Transverse colon (tissue), 4 donors: ENCODE measurements at places on chromosomes 3 and 15.

GRCh38 chr3:11563865-11564185 lies 79.9 kb downstream of the VGLL4 start:
- DNase-seq = no peak

DNA sequence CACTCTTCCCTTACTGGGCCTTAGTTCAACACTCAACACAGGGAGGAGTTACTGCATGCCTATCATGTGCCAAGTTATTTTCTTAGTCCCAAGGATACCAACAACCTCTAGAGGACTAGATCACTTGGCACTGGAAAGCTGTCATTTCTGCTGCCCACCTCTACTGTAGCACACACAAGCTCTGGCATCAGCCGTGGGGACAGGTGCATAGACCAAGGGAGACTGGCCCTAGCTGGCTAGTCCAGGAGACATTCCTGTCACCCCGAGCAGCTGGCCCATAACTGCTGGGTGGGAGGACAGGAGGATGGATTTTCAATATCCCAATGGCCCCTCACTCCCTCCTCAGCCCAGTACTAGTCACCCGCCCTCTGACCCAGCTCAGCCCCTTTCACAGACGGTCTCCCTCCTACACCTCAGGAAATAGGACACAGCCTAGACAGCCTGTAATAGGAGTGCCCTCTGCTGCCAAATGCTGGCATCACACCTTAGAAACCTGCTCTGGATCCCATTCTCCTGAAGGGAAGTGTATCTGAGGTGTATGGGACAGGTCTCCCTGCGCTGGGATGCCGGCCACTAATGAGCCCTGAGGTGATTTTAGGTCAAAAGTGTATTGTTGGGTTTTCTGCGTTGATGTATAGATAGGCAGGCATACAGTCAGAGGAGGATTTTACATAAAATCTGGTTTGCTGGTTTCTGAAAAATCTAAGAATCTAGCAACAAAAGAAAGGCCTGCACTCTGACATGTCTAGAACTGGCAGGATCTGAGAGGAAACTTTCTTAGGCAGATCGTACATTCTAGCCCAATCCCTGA lies 3.4 kb upstream of the DZIP1L start:
- peak; percentile 72 for DNase-seq

- DNase-seq = no peak
These were observed 49.1 kb upstream of the KLF13 start for GRCh38 chr15:31277335-31278060.

GRCh38 chr15:38202361-38202760 lies 50.3 kb upstream of the SPRED1 start:
- DNase-seq = no peak

DNA sequence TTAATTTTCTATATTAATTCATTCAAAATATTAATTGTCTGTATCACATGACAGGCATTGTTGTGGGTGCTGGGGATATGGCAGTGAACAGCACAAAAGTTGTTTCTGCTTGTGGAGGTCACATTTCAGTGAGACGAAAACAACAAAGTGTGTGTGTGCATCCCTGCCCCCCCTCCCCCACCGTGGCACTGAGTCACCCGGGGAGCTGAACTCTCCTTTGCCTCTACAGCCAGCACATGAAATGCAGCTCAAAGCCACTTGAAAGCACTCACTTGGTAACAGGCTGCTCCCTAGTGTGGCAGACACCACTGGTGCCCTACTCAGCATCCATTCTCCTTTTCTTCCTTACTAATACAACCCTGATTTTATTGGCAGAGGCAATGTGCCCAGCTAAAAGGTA lies 16.9 kb upstream of the SCAMP5 start:
- DNase-seq = no peak

GRCh38 chr15:98786717-98787116 lies 138.4 kb downstream of the IGF1R start:
- DNase-seq = no peak

- peak; percentile 78 for DNase-seq
These were observed 976 bp downstream of the ABHD17C start for GRCh38 chr15:80695911-80696661.

DNA sequence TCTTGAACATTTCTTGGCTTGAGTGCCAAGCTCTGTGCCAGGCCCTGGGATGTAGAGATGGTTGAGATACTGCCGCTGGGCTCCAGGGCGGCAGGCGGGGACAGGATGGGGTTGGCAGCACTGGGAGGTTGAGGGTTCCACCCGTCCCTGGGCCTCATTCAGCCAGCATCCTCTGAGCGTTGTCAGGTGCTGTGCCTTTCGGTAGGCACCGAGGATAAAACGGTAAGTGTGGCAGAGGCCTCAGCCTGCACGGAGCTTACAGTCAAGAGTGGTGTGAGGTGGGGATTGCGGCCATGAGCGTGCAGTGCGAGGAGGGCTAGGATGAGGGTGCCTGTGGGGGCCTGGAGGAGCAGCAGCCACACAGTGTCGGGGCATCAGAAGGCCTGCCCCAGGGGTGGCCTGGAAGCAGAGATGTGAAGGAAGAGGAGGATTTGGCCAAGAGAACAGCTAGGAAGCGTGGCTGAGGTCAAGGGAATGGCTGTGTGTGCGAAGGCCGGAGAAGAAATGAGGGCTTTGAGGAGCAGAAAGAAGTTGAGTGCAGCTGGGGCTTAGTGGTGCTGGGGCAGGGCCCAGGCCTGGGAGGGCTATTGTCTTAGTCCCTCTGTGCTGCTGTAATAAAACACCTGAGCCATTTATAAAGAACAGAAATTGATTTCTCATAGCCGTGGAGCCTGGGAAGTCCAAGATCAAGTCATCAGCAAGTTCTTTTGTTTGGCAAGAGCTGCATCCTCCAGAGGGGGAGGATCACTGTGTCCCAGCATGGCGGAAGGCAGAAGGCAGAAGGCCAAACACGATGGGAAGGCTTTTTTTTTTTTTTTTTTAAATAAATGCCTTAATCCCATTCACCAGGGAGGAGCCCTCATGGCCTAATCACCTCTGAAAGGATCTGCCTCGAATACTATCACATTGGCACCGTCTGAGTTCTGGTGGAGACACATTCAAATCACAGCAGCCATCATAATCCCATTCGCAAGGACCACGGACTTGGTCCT lies 22.7 kb downstream of the CORO2B start:
- DNase-seq = no peak

DNA sequence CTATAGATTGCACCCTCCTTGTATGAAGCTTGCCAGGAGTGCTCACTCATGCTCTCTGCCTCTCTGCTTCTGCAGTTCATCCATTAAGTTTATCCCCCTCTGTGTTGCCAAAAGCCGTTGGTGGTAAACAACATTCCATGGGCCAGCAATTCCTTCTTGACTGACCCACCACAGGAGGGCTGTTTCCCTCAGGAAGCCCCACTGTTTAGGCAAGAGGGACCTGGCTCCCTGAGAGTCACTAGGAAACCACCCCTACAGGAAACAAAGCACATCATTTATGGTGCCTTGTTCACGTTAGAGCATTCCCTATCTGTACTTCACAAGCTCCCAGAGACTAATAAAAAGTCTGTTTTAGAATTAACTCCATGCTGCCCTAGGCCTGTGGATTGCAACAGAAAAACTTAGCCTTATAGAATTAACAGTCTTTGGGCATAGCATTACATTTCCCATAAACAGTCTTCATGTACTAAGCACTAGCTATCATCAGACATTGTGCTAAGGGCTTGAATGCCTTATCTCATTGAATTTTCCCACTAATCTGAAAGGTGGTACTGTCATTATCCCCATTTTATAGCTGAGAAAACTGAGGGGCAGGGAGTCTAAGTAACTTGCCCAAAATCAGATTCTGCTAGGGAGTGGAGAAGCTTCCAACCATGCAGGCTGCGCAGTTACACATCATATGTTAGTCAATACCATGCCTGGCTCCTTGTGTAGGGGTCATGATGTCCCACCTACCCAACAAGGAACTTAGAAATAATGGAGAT lies 149.9 kb downstream of the SHQ1 start:
- no peak for DNase-seq

DNA sequence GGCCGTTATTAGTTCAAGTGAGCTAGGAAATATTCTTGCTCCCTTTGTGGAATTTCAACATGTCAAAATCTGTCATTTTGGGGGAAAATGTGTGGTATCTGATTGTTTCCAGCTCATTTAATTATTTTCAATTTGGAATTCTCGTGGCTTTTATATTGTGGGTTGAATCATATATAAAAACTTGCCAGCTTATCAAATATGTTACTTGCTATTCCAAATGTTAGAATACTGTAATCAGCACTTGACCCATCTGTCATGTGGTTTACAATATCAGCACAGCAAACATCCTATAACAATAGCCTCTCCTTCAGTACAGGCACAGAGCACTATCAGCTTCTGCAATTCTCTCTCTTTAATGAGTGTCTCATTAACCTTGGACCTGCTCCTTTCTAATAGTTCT lies 130.2 kb upstream of the FEZF2 start:
- DNase-seq = no peak

DNA sequence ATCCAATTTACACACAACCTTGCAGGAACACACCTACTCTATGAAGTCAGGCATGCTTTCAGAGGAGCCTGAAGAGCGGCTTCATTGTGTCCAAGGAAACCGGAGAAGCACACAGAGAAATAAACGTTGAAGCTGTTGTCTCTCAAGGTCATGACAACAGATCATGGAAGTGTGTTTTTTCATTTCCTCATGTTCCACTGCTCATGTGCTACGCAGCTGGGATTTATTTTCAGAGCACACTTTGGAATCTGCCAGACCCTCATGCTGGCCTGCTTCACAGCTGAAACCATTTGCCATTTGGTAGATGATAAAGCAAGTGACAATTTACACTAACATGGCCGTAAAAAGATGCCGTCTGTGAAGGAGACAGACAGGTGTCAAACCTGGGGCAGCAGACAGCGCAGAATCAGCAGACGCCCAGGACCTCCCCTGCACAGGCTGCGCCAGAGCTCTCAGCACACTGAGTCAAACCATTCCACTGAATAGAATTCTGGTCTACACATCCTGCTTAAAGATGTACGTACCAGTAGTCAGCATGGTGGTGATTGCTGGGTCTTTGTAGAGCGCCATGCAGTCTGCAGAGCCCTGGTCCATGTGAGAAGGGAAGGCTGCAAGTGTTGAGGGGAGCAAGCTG lies 99.3 kb downstream of the ARNT2 start:
- no peak for DNase-seq

DNA sequence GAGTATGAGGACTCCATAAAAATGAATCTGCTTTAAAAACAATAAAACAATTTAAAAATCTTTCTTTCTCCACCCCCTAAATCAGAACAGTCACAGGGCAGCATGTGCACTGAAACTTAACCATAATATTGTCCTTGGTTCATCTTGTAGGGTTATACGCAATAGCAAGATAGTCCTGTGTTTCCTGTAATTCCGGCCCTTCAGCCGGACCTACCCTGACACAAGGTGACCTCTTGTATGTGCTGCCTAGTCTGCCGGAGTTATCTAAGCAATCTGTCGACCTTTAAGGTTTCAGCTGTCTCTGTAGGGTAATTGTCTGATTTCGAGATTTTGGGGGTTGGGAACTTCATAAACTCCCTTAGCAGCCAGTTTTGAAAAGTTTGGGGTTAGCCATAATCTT lies 99.9 kb downstream of the DHX36 start:
- no peak for DNase-seq

DNA sequence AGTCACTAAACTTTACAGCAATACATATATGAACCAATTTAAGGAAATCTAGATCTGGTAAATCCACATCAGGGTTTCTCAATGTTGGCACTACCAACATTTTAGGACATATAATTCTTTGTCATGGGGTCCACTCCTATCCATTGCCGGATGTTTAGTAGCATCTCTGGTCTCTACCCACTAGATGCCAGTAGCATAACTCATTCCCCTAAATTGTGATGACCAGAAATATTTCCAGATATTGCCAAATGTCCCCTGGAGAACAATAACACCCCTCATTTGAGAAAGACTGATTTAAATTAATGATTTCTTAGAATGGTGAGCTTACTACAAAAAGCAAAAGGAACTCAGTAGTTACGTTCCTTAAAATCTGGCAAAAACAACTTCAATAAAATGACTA lies 23.1 kb upstream of the ANKRD28 start:
- no peak for DNase-seq

- no peak for DNase-seq
These were observed 37.1 kb downstream of the ZNF106 start for GRCh38 chr15:42453826-42454225.

DNA sequence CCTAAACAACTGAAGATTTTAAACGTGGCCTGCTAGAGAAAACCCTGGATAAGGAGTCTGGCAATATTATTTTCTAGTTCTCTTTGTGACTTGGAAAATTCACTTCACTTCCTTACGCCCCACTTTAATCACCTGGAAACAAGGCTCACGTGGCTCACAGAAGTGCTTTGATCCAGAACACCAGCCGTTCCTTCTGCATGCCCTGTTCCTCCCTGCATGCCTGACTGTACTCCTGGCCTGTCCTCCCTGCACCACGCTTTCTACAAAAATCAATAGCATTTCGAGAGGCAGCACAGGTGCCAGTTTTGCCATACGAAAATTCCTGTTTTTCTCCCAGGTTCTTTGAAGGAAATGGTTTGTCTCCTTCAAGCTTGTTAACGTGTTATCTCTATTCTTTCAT lies 474.2 kb upstream of the RGMA start:
- no peak for DNase-seq

DNA sequence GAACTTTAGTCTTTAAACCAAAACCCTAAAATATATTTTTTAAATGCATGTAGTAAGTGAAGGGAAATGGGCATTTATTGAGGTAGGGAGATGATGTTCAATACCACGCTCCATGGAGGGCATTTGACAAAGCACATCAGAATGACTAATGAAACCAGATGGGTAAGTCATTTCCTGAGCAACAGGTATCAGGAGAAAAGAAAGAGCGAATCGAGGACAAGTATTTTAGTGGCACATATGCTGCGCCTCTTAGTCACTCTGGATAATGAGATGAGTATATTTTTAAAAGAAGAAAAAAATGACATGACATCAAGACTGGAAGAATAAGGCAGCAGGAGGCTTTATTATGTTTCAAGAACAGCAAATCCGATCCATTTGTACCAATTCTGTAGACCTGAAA lies 129.0 kb upstream of the ARHGEF3 start:
- no peak for DNase-seq

GRCh38 chr3:71369701-71370391 lies 213.7 kb downstream of the FOXP1 start:
- no peak for DNase-seq
